Activated CD8-positive, alpha-beta T cell treated with anti-CD3 and anti-CD28 coated beads for 36 hours (primary cell): ENCODE measurements at places on chromosomes 5 and 9. TPM values are rescaled to one million over a fixed set of nuclear protein-coding genes. Genes with fewer than 3 reads are reported as not detected.

Gene KLHL9
- 15.8 TPM for total RNA-seq

Gene PHF24
- 0.11 TPM for total RNA-seq

Gene HK3
- not detected for total RNA-seq

Gene ANXA2R
- total RNA-seq = 8.0 TPM

- peaks cover 7% of the 10 kb centered on the region for H3K4me1 ChIP-seq
- no peak overlapping the region for H3K27ac ChIP-seq
- no peak overlapping the region for H3K4me3 ChIP-seq
- no peak for DNase-seq
- no peaks in the 10 kb centered on the region for H3K36me3 ChIP-seq
These were observed 93.6 kb upstream of the TNC start for GRCh38 chr9:115211413-115212124.

DNA sequence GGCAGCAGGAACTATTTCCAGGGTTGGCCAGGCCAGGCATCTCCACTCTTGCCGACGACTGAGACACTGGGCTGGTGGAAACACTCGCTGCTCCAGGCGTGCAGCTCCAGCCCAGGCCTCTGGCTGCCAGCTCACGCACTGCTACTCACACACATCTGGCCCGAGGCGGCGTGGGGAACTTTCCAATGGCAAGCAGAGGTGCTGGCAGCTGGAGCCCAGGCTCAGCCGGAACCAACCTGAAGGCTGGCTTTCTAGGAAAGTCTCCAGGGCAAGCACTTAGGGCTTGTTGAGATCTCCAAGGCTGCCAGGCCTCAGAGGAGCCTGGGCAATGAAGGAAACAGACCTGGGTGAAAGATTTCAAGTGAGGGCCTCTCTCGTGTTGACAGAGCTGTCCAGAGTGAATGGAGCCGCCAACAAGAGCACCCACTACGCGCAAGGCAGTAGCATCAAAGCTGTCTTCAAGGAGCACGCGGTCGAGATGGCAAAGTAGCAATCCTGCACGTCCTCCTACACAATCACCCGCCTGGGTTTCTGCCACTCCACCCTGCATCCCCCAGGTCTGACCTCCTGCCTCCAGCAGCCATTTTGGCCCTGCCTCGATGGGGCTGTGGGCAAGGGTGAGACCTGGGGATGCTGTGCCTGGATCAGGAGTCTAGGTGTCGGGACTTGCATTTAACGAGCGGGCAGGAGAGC, 14.4 kb downstream of the SH3PXD2B start:
- no peak overlapping the region for H3K4me3 ChIP-seq
- no peak for DNase-seq
- H3K27ac ChIP-seq = no peak overlapping the region

DNA sequence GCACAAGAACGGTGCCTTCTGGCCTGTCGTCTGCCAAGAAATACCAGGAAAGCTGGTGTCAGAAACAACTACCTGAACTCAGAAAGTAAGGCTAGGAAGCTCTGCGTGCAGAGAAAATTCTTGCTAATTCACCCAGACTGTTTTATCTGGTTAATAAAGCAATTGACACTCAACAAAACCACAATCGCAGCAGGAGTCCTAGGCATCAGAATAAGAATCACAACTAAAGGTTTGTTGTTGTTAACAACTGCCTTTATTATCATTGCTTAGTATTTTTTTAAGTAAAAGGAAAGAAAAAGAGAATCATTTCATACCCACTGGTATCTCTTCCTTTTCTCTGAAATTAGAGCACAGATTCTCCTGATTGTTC, 3.9 kb upstream of the ISL1 start:
- DNase-seq = no peak
- H3K27ac ChIP-seq = no peak overlapping the region
- H3K36me3 ChIP-seq = peaks cover 4% of the 10 kb centered on the region
- peaks cover 6% of the 10 kb centered on the region for H3K4me1 ChIP-seq

DNA sequence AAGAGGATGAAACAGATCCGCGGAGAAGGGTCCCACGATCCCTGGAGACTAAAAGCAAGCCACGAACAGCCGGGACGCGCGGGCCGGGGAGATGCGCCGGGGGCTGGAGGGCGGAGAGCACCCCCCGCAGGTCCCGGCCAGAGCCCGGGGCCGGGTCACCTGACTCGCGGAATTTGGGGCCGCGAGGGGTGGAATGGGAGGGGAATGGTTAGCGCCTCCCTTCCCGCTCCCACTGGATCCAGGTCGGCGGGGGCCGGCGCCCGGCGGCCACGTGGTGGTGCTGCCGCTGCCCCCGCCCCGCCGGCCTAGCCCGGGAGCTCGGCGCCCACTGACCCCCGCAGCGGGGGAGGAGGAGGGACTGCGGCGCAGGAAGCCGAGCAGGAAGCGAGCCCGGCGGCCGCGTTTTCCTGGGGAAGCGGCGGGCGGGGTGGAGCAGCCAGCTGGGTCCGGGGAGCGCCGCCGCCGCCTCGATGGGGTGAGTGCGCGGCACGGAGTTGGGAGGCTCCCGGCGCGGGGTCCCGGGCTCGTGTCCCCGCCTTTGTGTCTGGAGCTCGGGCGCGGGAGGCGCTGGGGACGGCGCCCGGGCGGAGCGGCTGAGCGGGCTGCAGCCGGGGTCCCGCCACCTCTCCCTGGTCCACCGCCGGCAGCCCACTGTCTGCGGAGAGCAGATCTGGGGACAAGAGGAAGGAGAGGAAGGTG, at the start of gene RAI14:
RAI14 (plus strand) TSS at position 328 of the 699 bp plus-strand sequence. CDS start 30,592 bp downstream, outside the sequence.
- no peak within 1 kb of the TSS for H3K27ac ChIP-seq
- peak within 1 kb of the TSS; percentile 70 for H3K4me3 ChIP-seq
- peaks cover 50% of the 10 kb centered on the region for H3K27me3 ChIP-seq
- DNase-seq = peak; percentile 14
